ENCODE measurements at places on chromosomes 3 and 15.

DNA sequence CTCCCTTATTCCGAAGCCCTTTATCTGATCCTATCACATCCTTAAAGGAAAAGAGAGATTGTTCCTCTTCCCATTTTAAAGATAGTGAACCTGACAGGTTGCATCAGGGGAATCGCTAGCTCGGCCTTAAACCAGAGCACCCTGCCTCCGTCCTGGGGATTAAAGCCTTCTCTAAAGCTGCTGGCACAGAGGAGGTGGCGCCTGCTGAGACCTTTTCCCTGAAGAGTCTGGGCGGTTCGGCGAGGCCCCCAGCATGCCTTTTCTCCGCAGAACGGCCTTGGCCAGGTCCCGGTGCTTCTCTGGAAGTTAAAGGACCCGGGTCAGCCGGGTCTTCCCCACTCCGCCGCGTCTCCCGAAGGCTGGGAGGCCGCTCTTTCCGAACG is 593 bp downstream of the FAM219B start:
- no peak for DNase-seq

GRCh38 chr3:12661926-12662592 is 1.9 kb downstream of the RAF1 start:
- DNase-seq = no peak

GRCh38 chr3:194879991-194880939 is 194.6 kb downstream of the FAM43A start:
- no peak for DNase-seq

- DNase-seq = no peak
These were observed 172.1 kb downstream of the TBC1D2B start for GRCh38 chr15:77905301-77905920.

- no peak for DNase-seq
These were observed at the start of gene MASP1 for GRCh38 chr3:187291512-187292132. Gene MASP1, minus strand, starts transcription at chr3:187291737. Its CDS starts 105 bp downstream, at chr3:187291632.

GRCh38 chr3:37509069-37509468 is 334.7 kb upstream of the LRRFIP2 start:
- DNase-seq = no peak

DNA sequence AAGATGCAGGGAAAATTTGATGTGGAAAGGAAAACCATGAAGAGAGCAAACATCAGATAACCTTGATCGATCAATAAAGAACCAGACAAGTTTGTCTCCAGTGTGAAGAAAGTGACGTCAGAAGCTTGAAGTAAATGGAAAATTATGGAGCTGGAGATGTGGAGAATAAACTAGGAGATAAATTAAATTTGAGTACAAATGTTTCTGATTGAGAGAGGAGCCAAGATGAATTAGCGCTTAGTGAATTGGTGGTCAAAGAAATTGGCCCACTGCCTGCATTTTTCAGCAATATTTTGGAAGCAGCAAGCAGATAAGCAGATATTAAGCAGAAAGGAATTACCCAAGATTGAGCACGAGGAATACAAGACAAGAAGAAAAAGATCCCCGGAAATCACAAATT is 567.3 kb upstream of the ZNF385D start:
- DNase-seq = no peak

DNA sequence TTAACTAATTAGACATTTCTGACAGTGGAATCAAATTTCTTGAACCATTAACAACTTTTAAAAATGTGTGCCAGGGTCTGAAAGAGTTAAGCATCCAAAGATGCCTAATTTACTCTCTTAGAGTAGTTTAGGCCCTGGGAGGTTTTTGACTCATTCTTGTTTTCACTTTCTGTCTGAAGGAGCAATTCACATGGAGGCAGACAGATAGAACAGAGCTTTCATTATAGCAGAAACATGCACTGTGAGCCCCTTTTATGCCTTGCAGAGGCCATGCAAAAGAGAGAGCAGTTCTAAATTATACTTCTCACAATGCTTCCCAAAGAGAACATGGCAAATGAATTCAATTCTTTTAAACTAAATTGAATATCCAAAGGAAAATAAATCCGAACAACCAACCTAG is 554.8 kb downstream of the MFSD1 start:
- DNase-seq = no peak

GRCh38 chr3:40572588-40572987 is 47.8 kb downstream of the ZNF621 start:
- no peak for DNase-seq

- DNase-seq = no peak
These were observed 465 bp downstream of the RUVBL1 start for GRCh38 chr3:128123156-128123537.

GRCh38 chr15:69209661-69210060 is 49.2 kb downstream of the GLCE start:
- DNase-seq = no peak

- no peak for DNase-seq
These were observed 311.4 kb downstream of the TBC1D5 start for GRCh38 chr3:17431004-17431403.

DNA sequence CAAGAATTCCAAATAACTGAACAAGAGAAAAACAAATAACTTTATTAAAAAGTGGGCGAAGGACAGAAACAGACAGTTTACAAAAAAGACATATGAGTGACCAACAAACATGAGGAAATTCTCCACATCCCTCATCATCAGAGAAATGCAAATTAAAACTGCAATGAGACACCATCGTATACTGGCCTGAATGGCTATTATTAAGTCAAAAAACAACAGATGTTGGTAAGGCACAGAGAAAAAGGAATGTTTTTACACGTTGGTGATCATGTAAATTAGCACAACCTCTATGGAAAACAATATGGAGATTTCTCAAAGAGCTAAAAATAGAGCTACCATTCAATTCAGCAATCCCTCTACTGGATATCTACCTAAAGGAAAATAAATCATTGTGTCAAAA is 1260.4 kb upstream of the ALCAM start:
- DNase-seq = no peak

GRCh38 chr3:140323561-140323960 is 354.3 kb upstream of the TRIM42 start:
- no peak for DNase-seq

- DNase-seq = no peak
These were observed 21.6 kb downstream of the COL8A1 start for GRCh38 chr3:99659951-99660350.

DNA sequence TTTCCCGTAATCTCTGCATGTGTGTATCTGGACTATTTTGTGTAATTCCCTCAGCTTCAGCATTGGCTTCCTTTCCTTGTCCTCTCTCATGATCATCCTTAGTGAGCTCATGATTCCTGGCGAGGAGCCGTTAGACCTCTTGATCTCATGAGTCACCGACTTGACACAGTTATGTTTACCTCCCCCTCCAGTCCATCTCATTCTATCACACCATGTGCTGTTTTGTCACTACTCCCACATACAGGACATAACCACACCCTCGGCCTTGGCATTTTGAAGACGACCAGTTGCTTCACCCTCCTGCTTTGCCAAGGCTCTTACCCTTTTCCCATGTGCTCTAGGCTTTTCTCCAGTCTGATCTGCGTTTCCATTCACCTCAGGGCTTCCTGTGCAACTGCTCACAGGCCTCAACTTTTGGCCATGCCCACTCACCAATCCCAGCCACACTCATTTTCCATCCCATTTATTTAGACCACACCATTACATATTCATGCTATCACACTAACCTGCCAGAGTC is 41.5 kb downstream of the CP start:
- no peak for DNase-seq

DNA sequence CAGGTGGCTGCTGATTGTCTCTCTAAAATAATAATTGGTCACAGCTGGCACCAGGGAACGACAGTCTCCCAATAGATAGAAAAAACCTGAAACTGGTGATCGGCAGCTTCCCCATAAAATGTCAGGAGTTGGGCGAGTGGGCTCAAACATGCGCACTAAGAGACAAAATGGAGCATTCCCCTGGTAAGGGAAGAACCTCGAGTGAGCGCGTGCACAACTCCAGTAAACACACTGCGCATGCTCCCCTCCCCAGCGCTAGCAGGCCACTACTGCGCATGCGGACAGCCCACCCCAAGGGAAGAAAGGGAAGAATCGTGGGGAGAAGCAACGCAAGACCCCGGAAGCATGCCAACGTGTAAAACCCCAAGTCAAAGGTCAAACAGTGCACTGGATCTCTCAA is 7.7 kb upstream of the STARD5 start:
- no peak for DNase-seq

DNA sequence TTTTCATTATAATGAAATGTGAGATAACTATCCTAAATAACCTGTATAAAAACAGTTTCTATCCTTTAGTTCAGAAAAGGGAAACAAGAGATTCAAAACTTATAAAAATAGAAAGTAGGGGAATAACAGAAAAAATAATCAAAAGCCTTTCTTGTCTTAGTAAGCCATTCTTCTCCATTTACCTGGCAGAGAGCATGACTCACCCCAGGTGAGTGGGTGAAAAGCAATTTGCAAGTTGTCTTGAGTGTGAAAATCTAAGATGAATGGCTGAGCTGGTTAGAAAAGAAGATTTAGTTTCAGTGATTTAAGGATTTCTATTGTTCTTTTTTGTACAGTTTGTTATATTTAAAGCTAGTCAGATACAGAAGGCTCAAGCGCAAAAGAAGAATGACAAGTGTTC is 702.0 kb downstream of the GRM7 start:
- DNase-seq = no peak

DNA sequence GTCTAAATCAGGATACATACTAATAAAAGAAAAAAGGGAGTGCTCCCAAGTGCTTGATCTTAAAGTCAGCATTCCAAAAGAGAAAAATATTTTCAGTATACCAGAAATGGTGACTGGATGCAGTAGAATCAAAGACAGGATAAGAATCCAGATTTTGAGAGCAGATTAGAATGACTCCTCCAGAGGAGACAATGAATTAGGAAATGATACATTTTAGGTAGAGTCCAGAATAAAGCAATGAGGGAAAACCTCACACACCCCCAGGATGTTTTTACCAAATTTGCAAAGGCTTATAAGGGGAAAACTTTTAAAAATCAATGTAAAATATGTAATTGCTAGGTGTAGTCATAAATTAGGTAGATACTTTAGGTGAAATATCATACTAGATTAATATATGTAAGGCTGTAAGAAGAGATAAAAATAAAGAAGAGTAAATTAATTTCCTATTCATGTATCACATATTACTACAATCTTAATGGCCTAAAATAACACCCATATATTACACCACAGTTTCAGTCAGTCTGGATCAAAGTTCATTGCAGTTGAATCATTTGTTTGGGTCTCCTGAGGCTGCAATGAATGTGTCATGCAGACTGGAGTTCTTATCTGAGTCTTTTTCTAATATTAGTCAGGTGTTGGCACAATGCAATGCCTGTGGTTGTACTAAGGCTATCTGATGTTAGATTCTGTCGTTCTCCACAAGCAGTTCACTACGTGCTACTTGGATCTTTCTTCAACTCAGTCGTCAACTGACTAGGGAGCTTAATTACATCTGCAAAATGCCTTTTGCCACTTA is 547.8 kb upstream of the EPHA6 start:
- no peak for DNase-seq

DNA sequence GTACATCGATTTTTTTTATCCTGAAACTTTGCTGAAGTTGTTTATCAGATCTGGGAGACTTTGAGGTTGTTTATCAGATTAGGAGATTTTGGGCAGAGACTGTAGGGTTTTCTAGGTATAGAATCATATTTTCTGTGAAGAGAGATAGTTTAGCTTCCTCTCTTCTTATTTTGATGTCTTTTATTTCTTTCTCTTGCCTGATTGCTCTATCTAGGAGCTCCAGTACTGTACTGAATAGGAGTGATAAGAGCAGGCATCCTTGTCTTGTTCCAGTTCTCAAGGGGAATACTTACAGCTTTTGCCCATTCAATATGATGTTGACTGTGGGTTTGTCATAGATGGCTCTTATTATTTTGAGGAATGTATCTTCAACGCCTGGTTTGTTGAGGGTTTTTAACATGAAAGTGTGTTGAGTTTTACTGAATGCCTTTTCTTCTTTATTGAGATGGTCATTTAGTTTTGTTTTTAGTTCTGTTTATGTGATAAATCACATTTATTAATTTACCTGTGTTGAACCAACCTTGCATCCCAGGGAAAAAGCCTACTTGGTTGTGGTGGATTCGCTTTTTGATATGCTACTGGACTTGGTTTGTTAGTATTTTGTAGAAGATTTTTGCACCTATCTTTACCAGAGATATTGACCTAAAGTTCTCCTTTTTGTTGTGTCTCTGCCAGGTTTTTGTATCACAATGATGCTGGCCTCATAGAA is 14.9 kb upstream of the DNAAF4 start:
- DNase-seq = no peak

DNA sequence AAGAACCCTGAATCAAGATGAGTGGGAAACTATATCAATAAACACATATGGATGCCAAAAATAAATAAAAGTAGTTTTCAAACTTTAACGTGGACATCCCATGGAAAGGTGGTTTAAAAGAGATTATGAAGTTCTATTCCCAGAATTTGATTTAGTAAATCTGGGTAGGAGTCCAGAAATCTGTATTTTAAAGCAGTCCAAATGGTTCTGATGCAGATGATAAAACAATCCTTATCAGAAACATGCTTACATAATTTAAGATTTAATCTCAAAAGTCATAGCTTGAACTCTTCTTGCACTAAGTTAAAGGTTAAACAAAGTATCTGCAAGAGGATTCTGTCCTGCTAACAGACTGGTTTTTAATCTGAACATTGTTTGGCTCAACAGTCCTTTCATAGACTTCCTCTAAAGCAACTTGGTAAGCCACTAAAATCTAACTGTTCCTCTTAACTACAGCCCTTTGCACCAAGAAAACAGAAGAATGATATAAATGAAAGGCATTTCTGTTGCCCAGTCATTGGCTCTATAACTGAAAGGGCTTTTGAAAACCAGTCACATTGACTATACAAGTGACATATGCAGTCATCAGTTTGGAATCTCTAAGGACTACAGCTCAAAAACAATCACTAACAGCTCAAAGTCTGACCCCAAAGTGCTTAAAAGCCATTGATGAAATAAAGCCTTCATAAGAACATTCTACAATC is 23.4 kb upstream of the MAP4 start:
- no peak for DNase-seq

GRCh38 chr3:164235289-164236028 is 842.8 kb downstream of the SI start:
- no peak for DNase-seq

DNA sequence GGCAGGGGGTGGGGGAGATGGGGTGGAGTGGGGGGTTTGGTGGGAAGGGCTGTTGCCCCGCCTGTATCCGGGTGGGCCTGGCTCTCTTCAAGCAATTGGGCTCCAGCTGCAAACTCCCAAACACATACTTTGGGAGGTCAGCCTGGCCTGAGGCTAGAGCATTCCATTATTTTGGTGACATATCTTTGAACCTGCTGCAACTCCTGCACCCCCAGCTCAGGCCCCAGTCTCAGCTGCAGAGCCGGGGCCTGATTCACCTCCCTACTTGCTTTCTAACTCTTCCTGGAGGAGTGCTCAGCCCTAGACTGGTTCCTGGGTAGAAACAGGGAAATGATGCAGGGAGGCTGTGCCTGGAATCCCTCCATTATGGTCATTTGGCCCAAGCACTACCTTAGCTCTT is 140.8 kb upstream of the PRR23C start:
- DNase-seq = no peak

DNA sequence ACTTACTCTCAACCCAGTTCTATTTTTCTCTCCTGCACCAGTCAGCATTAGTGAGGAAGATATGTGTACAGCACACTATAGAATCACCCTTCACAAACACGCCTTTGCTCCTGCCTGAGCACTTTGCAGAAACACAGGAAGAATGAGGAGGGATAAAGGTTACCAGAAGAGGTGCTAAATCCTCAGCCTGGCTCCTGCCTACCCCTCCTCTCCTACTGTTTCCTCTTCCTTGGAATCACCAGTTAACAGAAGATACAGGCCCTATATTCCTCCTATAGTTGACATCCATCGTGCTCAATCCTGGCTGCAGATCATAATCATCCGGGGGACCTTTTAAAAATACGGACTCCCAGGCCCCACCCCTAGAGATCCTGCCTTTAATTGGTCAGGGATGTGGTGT is 28.9 kb downstream of the PARP15 start:
- no peak for DNase-seq
